Progenitor cell of endocrine pancreas (in vitro differentiated cells): ENCODE measurements at places on chromosomes 12 and 14. TPM values are rescaled to one million over a fixed set of nuclear protein-coding genes. Genes with fewer than 3 reads are reported as not detected.

KRT72 gene
- not detected in 2 replicates for total RNA-seq

GPR135 gene
- total RNA-seq = 3.0 and 3.4 TPM in 2 replicates

DNA sequence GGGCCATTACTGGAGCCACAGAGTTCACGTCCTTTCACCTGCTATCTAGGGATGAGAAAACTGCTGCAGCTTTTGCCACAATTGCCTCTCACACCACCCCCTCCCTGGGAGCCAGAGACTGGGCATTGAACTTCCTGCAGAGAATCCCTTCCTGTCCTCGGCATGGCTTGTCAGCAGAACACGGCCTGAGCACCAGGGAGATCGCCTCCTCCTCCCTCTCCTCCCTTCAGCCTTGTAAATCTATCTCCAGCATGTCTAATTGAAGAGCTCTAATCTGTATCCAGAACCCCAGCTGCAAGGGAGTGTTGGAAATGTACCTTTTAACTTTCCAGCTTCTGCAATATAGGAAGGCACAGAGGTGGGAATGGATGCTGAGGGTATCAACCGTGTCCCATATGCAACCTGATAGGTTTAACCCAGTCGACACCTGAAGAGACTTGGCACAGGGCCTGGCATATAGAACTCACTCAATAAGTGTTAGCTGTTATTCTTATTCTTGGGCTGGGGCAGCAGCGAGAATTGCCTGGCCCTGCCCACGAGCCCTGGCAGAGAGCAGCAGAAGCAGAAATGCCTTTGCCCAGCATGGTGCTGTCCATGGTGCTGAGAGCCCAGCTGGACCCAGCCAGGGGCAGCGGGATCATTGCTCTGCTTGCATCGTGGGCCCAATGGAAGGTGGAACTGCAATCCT lies 26.8 kb downstream of the TMEM63C start:
- no peak overlapping the region for H3K27ac ChIP-seq
- H3K4me3 ChIP-seq = no peak overlapping the region
- H3K27me3 ChIP-seq = peaks cover 23% of the 10 kb centered on the region

DNA sequence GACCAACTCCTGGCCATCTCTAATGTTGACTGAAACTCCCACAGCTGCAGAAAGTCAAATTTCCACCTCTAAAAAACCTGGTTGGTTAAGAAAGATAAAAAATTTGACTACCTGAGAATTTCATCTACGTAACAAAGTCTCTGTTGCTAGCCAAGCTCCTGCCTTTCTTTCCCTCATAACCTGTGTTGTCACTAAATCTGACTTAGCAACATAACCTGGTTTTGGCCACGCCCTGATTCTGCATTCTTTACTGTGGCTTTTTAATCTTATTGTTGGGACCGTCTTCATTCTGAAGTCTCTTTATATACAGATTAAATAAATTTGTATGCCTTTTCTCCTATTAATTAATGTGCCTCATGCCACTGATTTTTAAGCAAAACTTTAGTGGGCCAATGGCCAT lies 16.1 kb upstream of the CD69 start:
- no peak overlapping the region for H3K4me3 ChIP-seq
- H3K27ac ChIP-seq = no peak overlapping the region
- no peak for DNase-seq
- H3K27me3 ChIP-seq = no peaks in the 10 kb centered on the region

GRCh38 chr14:94936401-94936892 lies 166.5 kb upstream of the GSC start:
- DNase-seq = no peak
- no peaks in the 10 kb centered on the region for H3K4me1 ChIP-seq
- peaks cover 13% of the 10 kb centered on the region for H3K27me3 ChIP-seq
- no peak overlapping the region for H3K27ac ChIP-seq
- H3K4me3 ChIP-seq = no peak overlapping the region
- H3K36me3 ChIP-seq = no peaks in the 10 kb centered on the region
